PC-3 (cell line): ENCODE measurements at places on chromosomes 4 and X.
A peak's percentile ranks its signal among the peaks of the same experiment; 100 is the strongest.

GRCh38 chr4:177005674-177006230 lies 213.0 kb upstream of the VEGFC start:
- no peaks in the 10 kb centered on the region for H3K36me3 ChIP-seq
- peak; percentile 82 for DNase-seq
- H3K27ac ChIP-seq: peak overlapping the region; percentile 99
- no peak overlapping the region for H3K4me3 ChIP-seq

DNA sequence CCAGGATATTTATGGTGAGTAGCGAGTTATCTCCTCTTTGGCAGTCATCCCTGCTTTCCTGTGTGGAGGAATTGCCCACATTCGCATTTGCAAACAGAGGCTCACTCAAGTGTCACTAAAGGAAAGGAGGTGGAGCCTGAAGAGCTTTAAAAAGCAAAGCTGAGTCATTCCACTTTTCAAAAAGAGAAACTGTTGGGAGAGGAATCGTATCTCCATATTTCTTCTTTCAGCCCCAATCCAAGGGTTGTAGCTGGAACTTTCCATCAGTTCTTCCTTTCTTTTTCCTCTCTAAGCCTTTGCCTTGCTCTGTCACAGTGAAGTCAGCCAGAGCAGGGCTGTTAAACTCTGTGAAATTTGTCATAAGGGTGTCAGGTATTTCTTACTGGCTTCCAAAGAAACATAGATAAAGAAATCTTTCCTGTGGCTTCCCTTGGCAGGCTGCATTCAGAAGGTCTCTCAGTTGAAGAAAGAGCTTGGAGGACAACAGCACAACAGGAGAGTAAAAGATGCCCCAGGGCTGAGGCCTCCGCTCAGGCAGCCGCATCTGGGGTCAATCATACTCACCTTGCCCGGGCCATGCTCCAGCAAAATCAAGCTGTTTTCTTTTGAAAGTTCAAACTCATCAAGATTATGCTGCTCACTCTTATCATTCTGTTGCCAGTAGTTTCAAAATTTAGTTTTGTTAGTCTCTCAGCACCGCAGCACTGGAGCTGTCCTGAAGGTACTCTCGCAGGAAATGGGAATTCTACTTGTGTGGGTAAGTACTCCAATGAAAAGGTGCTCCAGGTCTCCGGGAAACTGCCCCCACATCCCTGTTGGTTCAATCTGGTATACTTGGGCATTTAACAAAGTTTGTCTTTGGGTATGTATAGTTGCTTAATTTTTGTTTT lies at the start of gene EGF:
EGF (plus strand) TSS at position 178 of the 890 bp plus-strand sequence; CDS start at position 631, 453 bp downstream.
- H3K4me3 ChIP-seq: peak within 1 kb of the TSS; percentile 80
- H3K4me1 ChIP-seq: peaks cover 29% of the 10 kb centered on the region
- no peaks in the 10 kb centered on the region for H3K36me3 ChIP-seq

- no peak overlapping the region for H3K4me3 ChIP-seq
- no peaks in the 10 kb centered on the region for H3K27me3 ChIP-seq
- peaks cover 28% of the 10 kb centered on the region for H3K4me1 ChIP-seq
- H3K36me3 ChIP-seq: no peaks in the 10 kb centered on the region
Measured at GRCh38 chrX:120769576-120770341, 105.9 kb downstream of the CT47B1 start.

DNA sequence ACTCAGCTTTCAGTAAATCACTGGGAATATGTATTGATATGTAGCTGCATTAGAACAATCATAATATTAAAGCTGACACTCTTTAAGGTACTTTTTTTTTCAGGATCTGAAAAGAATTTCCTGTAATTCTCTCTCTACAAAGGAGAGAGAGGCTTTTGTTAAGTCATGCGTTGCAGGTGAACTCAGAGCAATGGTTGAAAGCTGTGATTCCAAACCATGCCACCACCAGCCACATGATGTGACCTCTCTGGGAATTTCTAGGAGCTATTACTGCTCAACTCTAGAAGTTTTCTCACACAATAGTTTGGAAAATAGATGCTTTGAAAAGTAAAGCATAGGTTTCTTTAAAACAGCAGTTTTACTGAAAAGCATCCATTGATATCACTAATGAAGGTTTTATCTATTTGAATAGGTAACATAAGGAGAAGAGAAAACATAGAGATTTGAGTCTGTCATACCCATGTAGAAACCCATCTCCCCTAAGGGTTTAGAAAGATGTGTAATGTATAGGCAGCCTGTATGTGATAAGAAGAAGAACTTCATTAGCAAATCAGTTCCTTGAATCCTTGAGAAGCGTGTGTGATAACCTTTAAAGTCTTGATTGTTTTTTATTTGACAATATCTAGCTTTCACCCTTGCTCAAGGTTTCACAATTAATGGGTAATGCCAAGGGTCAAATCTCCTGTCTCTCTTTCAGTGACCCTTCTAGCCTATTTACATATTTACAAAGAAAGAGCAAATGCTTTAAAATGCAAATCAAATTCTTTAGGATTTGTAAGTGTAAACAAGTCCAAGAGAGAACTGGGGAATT lies 161.0 kb upstream of the ANKRD50 start:
- H3K27me3 ChIP-seq: no peaks in the 10 kb centered on the region
- H3K27ac ChIP-seq: no peak overlapping the region
- no peak overlapping the region for H3K4me3 ChIP-seq
- DNase-seq: no peak
- H3K36me3 ChIP-seq: no peaks in the 10 kb centered on the region
- H3K4me1 ChIP-seq: peaks cover 4% of the 10 kb centered on the region

DNA sequence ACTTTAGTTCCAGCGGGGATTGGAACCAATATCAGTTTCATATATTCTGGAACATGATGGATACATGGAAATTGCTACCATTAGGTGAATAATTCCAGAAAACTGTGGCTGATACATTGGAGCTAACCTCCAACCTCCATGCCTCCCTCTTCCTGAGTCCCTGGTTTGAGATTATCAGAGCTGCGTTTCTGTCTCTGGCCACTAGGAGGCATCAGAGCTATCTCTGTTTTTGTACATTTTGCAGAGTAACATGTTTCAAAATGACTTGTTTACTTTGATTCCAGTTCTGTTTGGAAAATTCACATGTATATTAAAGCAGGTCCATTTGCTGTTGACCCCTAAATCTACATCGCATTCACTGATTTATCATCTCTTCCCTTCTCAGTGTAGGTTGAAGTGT lies 2.4 kb upstream of the RAB40AL start:
- H3K36me3 ChIP-seq: no peaks in the 10 kb centered on the region
- peaks cover 40% of the 10 kb centered on the region for H3K4me1 ChIP-seq
- H3K27me3 ChIP-seq: no peaks in the 10 kb centered on the region
- DNase-seq: peak; percentile 67

- H3K4me1 ChIP-seq: no peaks in the 10 kb centered on the region
- H3K4me3 ChIP-seq: no peak overlapping the region
Measured at GRCh38 chr4:1959104-1959384, 49.7 kb downstream of the NELFA start.

DNA sequence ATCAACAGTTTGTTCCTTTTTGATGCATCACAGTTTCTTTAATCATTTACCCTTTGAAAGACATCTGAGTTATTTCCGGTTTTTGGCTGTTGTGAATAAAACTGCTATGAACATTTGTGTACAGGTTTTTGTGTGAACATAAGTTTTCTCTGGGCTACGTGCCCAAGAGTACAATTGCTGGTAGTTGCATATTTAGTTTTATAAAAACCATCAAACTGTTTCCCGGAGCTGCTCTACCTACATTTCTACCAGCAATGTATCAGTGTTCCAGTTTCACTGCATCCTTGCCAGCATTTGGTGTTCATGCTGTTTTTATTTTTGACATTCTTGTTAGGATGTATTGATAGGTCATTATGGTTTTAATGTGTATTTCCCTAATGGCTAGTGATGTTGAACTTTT lies 17.3 kb downstream of the KDM6A start:
- H3K27ac ChIP-seq: no peak overlapping the region
- no peaks in the 10 kb centered on the region for H3K36me3 ChIP-seq
- H3K4me3 ChIP-seq: no peak overlapping the region
- H3K4me1 ChIP-seq: no peaks in the 10 kb centered on the region

DNA sequence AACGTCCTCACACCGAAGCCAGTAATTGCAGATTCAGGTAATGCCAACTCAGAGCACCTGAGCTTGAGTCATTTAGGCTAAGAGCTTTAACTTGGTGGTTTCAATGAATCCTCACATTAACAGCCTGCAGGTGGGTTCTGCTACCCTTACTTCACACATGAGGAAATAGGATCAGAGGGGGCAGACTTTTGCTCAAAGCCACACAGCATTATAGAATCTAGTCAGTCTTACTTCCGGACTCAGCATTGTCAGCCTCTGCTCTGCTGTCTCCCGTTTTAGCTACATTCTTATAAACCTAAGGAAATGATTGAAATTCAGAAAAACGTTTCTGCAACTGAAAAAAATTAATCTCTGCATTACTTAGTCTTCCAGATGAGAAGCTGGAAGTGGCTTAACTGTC lies 6.0 kb downstream of the C4orf50 start:
- no peak overlapping the region for H3K4me3 ChIP-seq
- DNase-seq: no peak
- H3K27ac ChIP-seq: no peak overlapping the region
- H3K27me3 ChIP-seq: peaks cover 24% of the 10 kb centered on the region
- no peaks in the 10 kb centered on the region for H3K4me1 ChIP-seq
- no peaks in the 10 kb centered on the region for H3K36me3 ChIP-seq
